ENCODE measurements at places on chromosomes 2 and 18.

GRCh38 chr2:203982276-203982675, 45.7 kb downstream of the ICOS start:
- DNase-seq = no peak

- no peak for DNase-seq
These were observed 163.7 kb downstream of the MCFD2 start for GRCh38 chr2:46751897-46752296.

- DNase-seq = no peak
These were observed 61.2 kb downstream of the ACYP2 start for GRCh38 chr2:54176577-54176976.

DNA sequence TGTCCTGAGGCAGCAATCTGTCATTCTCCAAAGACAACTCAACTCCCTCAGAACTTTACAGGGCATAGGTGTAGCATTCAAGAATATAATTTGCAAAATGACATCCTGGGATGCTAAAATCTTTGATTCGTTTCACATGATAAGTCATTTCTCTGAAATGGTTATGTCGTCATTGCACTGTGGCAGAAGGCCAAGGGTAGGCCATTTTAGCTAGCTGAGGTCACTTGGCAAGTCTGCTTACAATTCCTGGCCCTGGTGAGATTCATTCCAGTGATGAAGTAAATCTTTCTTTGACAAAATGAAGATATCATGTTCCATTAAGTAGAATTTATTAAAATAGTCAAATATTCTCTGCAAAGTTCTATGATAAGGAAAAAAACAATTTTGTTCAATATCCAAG, 1410.3 kb upstream of the LRRTM1 start:
- no peak for DNase-seq

DNA sequence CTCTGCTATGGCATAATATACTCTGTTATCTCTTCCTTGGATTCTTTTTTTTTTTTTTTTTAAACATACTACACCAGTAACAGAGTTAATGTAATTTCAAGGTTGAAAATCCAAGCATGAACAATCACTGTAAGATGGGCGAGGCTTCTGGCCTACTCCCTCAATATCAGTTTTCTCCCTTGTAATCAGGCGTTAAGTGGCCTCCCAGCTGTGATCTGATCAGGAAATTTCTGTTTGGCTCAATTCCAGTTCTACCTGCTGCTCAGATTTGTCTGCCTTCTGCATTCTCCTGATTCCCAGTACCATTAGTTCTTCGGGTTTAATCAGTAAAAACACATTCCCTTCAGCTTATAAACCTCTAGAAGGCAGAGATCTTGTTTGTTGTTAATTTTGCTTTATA, 18.6 kb downstream of the PRKD3 start:
- DNase-seq = no peak

DNA sequence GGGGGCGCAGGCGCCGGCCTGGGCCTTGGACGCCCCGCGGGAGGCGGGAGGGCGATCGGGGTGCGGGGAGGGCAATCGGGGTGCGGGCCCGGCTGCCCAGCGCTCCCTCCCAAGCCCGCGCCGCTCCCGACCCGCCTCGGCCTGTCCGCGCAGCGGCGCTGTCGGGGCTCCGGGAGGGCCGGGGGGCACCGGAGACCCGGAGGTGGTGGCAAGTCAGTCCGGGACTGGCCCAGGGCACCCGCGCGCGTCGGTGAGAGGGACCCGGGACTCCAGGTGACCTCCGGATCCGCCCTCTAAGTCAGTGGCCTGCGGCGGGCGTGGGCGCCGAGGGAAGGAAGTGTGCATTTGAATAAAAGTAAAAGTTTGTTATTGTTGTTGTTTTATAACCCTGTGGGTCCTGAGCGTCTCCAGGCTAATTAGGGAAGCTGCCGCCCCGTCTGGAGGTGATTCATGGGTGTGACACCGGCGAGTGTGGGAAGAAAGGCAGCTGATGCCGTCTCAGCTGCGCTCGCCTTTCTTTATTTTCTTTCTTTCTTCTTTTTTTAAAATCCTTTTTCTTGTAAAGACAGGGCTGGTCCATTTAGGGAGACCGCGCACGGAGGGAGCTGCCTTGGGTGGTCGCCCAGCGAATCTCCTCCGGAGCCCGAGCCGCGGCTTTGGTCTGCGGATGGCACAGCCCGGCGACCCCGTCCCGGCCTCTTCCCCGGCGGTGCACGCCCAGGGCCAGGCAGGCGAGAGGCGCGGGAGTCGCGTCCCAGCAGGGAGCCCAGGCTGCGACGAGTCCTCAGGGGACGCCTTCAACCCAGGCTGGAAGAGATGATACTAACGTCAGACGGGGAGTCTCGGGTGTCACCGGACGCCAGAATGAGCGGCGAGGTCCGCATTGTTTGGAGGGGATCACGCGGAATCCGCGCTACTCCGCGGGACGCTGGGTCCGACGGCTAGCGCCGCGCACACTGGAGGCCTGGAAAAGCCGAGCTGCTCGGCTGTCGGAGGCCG, 627 bp upstream of the CRACDL start:
- DNase-seq = no peak

DNA sequence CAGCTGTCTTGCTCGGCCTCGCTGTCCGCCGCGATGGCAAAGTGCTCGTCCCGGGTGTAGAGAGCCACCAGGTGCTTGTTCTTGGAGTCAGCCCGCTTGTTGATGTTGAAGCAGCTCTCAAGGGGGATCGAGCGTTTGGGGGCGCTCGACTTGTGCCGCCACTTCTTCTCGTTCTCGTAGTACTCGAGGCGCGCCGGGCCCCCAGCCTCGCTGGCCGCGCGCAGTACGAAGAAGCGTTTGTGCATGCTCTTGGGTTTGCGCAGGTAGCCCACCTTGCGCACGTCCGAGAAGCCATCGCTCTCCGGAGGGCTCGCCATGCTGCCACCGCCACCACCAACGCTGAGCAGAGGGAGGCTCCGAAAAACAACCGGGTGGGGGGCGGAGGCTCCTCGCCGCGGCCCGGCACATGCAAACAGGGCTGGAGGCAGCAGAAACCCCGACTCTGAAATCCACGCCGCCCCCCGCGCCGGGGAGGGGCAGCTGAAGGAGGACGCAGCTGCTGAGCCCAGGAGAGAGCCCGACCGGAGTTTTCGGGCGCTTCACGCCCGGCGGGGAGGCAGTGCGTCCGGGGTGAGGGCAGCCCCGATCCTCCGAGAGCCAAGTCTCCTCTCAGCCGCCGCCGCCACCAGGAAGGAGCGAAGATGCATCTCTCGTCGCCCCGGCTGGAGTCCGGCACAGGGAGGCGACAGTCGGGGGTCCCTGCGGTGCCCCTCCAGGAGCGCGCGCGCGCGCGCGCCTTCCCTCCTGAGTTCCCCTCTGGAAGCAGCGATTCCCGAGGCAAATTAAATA, 1.0 kb downstream of the IRS1 start:
- peak; percentile 75 for DNase-seq

DNA sequence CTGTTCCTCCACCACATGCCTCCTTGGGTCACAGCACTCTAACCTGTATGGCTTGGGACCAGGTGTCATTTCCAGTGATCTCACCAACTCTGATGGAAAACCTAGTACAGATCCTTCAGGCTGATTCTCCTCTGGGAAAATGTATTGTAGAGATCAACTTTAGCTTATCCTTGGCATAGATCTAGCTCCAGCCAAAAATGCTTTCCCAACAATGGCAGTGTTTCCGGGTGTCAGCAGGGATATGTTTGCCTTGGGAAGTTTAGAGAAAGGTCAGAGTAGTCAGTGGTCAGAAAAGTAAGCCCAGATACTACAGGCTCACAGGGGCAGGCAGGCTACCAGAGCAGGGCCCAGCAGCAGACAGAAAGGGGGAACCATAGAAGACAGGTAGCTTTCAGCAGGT, 73.6 kb downstream of the CD8B2 start:
- DNase-seq = no peak

All from activated CD8-positive, alpha-beta memory T cell treated with anti-CD3 and anti-CD28 coated beads, Interleukin-2, amount 50 U/mL, for 48 hours (primary cell).